ENCODE measurements at places on chromosomes 4 and X.

GRCh38 chrX:37692918-37693317 is 7.3 kb downstream of the XK start:
- no peak for DNase-seq

- no peak for DNase-seq
Measured at GRCh38 chr4:163493643-163494359, 689 bp upstream of the TMA16 start.

- DNase-seq: no peak
Measured at GRCh38 chr4:76755756-76756155, 142.2 kb downstream of the SOWAHB start.

- DNase-seq: no peak
Measured at GRCh38 chr4:118817178-118817930, 18.6 kb downstream of the SEC24D start.

DNA sequence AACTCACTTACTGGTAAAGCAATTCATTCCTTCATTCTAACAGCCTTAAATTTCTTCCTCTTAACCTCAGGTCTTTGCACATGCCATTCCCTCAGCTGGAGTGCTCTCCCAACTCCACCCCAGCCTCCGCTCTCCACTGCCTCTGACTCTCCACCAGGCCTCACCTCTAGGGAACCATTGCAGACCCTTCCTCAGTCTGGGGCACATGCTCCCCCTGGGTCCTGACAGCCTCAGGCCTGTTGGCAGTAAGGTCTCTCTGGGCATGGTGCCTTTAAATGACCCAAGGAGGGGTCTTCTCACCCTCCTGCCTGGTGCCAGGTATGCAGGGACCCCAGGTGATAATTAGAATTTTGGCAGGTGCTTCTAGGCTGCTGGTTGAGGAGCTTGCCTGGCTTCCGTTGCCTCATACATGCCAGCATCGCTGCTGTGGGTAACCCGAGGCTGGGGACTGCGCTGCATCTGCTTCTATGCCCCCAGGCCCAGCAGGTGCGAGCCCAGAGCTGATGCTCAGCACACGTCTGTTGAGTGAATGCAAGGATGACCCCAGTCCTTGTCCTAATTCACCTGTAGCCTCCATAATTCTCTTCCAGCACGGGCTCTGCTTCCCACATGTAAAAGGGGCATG is 27.5 kb upstream of the GPR78 start:
- no peak for DNase-seq

DNA sequence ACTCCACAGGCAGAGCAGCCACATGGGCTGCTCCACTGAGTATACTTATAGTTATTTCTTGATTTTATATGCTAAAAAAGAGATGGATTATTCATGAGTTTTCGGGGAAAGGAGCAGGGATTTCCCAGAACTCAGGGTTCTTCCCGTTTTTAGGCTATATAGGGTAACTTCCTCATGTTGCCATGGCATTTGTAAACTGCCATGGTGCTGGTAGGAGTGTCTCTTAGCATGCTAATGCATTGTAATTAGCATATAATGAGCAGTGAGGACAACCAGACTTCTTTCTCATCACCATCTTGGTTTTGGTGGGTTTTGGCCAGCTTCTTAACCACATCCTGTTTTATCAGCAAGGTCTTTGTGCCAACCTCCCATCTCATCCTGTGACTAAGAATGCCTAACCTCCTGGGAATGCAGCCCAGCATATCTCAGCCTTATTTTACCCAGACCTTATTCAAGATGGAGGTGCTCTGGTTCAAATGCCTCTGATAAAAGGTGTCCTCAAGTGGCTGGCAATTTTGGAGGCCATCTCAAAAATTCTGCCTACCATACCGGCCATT is 213.0 kb upstream of the VEGFC start:
- no peak for DNase-seq

DNA sequence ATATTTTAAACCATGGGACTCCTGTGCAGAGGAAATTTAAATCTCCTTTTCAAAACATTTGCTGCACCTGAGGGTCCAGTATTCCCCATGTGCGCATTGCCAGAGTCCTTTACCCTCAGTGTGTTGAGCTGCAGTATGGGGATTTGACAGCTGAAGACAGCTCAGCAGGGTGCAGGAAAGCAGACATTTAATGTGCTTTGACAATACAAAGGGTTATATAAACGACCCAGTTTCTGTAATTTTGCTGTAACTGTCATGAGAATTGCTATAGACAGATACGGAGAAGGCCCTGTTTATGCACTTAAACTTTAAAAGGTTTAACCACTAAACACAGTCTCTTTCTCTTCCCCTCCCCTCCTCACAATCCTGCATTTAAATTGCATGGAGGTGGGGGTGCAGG is 393.4 kb downstream of the MID1IP1 start:
- no peak for DNase-seq

DNA sequence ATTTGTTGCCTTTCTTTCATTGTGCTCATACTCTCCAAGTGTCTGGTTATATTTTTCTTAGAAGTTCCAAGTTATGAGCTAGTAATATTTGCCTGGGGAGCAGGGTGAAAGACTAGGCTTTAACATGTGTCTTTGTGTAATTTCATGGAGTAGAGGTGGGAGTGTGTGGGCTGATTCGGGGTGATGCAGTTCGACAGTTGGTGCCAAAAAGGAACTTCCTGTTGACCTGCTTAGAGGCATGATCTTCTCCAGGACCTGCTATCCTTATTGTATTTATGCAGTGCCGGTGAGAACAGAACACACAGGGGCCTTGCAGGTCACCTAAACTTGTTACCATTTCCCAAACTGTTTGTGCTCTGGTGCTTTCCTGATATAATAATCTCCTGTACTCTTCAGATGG is 21.2 kb downstream of the USP53 start:
- no peak for DNase-seq

GRCh38 chrX:113457719-113458118 is 617.1 kb upstream of the AMOT start:
- no peak for DNase-seq

DNA sequence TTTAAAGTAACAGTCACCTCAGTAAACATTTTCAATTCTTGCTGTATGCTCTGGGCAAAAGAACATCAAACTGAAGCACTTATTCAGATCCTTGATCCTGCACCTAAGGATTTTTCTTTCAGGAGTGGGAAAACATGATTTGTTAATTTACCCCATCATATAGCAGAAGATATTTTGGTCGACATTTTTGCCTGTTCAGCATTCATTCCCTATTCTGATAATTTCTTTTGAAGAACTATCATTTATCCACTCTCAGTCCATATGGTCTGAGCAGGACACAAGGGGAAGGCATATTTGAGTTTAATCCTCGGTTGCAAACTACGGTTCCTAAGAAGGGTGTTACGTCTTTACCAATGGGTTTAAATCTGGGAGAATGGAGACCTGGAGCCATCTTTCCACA is 1.2 kb upstream of the CLOCK start:
- DNase-seq: no peak

- no peak for DNase-seq
Measured at GRCh38 chrX:22047468-22047867, 15.3 kb downstream of the PHEX start.

DNA sequence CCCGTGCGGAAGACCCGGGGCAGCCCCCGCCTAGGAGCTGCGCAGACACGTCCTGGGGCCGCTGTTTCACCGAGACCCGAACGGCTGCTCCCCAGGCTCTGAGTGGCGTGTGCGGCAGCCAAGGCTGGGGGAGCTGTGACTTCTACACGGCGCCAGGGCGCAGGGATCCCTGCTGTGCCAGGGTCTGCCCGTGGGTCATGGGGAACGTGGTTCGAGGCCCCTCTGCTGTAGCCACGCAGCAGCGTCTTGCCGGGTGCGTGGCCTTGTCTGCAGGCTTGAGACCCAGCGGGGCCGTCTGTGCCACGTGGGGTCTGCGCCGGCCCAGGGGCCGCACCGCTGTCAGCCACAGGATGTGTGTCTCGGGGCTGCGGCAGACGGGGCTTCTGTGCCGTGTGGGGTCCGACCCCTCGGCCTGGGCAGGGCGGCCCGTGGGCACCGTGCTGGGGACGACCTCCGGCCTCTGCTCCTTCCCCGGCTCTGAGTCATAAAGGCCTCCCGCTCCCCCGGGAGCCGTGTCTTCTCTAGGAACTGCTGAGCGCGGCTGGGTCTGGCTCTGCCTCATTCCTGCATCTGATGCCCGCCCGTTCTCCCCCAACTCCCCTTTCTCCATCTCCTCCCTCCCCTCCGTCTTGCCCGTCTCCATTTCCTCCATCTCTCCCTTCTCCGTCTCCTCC is 12.7 kb upstream of the GTPBP6 start:
- no peak for DNase-seq

DNA sequence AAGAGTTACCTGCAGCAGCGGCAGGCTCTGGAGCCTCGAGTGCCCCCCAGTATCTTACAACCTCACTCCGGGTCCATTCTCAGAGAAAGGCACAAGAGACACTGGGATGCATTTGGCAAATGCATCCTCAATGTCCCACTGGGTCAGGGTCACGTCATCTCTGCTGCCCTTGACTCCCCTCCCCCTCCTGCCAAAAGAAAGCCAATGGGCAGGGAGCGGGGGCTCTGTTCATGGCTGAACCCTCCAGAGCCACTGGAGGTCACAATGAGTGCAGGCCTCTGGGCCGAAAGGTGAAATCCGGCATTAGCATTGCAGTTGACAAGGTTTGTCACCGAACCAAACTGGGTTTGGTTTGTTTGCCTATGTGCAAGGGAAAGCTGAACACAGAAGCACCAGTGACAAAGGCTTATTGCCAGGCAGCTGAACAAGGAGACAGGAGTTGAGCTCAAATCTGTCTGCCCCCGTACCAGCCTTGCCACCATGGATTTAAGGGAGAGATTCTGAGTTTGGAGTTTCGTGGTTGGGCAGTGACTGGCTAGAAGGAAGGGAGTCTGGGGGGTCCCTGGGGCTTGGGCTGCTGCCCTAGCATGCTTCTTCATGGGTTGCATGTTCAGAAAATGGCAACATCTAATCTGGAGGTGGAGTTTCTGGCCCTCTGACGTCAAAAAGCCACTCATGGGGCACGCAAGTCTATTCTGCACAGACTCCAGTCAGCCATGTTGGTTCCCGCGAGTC is 64.3 kb downstream of the HTRA3 start:
- no peak for DNase-seq

GRCh38 chr4:183314336-183314735 is 5.7 kb downstream of the CLDN22 start:
- DNase-seq: no peak

Measured in NCI-H2081 treated with DMSO at 0.1 percent for 48 hours (cell line).